ENCODE measurements at places on chromosomes 3 and 15. TPM values are rescaled to one million over a fixed set of nuclear protein-coding genes. Genes with fewer than 3 reads are reported as not detected.

- DNase-seq = no peak
Measured at GRCh38 chr3:185874119-185874518, 49.3 kb upstream of the IGF2BP2 start.

GRCh38 chr3:151724576-151725562, 8.9 kb upstream of the AADACL2 start:
- DNase-seq = no peak

Gene CDC25A
- 2.7 TPM for total RNA-seq

Gene TERC
- 1.4 TPM for total RNA-seq

Gene RTP3
- not detected for total RNA-seq

Gene SRGAP3
- 0.99 TPM for total RNA-seq

Gene ACAN
- 171 TPM for total RNA-seq

Gene STAC
- total RNA-seq = not detected

Gene IQCF5
- total RNA-seq = not detected

Data from chondrocyte (in vitro differentiated cells).